ENCODE measurements at places on chromosomes 2 and 18. TPM values are rescaled to one million over a fixed set of nuclear protein-coding genes. Genes with fewer than 3 reads are reported as not detected.
A peak's percentile ranks its signal among the peaks of the same experiment; 100 is the strongest.

GRCh38 chr2:218168635-218169462 is 2.1 kb upstream of the CXCR1 start:
- DNase-seq: peak; percentile 76

- no peak for DNase-seq
Measured at GRCh38 chr2:234676783-234677450, 180.0 kb upstream of the ARL4C start.

GRCh38 chr2:226179010-226179409 is 620.6 kb downstream of the IRS1 start:
- DNase-seq: no peak

- no peak for DNase-seq
Measured at GRCh38 chr2:218995561-218995960, 2.3 kb upstream of the CRYBA2 start.

DNA sequence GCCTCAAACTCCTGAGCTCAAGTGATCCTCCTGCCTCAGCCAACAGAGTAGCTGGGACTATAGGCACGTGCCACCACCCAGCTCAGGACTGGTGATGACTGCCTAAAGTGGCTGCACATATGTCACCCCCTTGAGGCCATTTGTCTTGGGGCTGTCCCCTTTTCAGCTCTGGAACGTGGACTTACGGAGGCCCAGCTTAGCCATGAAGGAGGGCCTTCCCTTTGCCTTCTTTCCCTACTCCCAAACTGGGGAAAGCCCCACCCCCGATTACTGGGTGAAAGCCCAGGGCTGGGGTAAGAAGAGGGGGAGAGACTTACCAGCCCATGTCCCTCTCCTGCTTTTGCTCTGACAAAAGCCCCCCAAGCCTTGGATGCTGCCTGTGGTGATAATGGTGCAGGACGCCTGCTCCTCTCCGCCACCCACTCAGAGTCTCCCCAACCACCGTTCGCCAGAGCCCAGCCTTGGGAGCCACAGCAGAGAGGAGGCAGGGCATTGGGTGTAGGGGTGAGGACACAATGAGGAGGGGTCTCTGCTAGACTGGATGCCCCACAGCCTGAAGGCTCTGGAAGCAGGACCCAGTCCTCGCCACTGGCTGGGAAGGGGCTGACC is 2.5 kb upstream of the DUSP2 start:
- no peak for DNase-seq

DNA sequence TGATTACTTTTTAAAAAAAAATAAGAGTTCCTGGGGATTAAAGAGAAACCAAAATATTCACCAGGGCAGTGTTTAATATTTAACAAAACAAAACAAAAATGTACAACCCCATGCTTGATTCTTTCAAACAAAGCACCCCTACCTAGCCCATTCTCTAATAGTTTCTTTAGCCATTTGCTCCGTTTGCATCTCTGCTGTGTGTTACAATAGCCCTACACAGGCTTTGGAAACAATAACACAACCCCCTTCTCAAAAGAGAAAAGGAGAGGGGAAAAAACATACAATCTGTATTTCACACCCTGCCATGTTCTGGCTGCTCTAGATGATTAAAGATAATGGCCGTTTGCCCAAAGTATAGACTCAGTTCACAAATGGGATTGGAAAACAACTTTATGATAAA is 302.9 kb downstream of the CPS1 start:
- DNase-seq: no peak

- peak; percentile 64 for DNase-seq
Measured at GRCh38 chr2:54962935-54963440, 87.3 kb downstream of the RTN4 start.

GRCh38 chr18:24000613-24001490 is 13.7 kb upstream of the TTC39C start:
- DNase-seq: no peak

GRCh38 chr2:84435345-84436025 is 23.6 kb downstream of the SUCLG1 start:
- DNase-seq: no peak

DNA sequence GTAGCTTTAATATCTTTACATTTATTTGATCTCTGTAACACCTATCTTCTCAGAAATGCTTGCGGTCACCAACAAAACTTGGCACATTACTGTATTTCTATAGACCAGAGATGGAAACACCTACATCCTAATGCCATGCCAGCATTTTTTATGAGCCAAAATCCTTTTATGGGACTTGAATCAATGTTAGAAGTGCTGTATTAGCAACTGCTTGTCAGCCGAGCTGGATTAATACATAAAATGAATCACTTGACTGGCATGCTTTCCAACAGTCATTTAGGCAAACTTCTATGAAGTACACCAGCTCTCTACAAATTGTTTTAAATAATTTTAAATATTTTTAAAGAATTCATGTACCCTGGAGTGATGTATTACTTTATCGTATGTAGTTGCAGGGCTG is 272.9 kb upstream of the NRP2 start:
- DNase-seq: peak; percentile 53

DNA sequence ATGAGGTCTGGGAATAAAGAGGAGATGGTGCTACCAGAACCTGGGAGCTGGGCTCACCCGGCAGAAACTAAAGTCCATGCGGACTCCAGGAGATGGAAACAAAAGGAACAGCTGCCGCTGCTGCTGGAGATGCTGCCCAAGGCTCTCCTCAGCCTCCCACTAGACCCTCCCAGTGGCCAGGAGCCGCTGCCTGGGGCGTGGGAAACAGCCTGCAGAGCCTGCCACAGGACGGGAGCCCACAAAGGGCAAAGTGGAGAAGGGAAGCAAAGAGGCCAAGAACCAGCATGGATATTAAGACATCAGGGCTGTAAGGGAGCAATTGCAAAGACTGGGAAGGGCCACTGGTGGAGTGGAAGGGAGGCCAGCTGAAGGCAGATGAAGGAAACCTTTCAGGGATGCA is 179.6 kb downstream of the NCK2 start:
- no peak for DNase-seq

- no peak for DNase-seq
Measured at GRCh38 chr18:11309172-11309571, 159.8 kb upstream of the PIEZO2 start.

DNA sequence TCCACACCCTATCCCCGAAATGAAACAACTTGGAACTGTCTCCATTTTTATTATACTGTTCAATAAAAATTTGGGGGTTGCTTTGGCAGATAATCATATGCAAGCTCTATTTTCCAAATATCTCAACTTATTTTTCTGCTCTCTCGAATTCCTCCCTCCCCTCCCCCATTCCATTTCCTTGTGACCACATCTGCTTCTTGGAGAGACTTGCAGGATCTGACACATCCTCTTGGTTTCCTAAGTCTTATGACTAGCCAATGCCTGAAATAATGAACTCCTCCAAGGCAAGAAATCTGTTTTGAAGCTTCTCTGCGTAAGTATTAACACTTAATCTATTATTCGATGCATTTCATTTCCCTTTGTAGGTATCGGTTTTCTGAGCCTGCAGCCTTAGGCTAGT is 16.1 kb downstream of the TGIF1 start:
- peak; percentile 52 for DNase-seq

- DNase-seq: peak; percentile 11
Measured at GRCh38 chr2:229342376-229342775, 71.3 kb upstream of the PID1 start.

GRCh38 chr2:107545066-107545465 is 281.6 kb upstream of the RGPD4 start:
- DNase-seq: no peak

DNA sequence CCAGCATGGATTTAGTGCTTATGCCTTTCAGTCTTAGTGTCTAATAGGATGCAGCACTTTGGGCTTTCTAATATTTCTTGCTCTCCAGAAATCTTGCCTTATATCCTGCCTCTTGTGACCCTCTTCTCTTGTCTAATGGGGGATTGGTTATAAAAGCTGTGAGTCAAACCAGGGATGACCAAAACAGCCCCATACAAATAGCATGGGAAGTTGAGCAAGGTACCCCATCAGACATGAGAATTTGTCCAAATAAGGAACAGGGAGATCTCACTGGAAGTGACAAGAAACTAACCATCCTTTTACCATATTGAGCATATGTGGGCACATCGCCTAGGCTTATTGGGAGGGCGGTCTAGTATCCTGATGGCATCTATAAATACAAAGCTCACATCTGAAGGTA is 78.8 kb upstream of the BZW1 start:
- no peak for DNase-seq

- DNase-seq: no peak
Measured at GRCh38 chr2:162014751-162015150, 59.3 kb downstream of the DPP4 start.

- no peak for DNase-seq
Measured at GRCh38 chr2:204389856-204390255, 155.4 kb upstream of the PARD3B start.

GRCh38 chr2:231134910-231135655 is 10.2 kb upstream of the HTR2B start:
- DNase-seq: no peak

DNA sequence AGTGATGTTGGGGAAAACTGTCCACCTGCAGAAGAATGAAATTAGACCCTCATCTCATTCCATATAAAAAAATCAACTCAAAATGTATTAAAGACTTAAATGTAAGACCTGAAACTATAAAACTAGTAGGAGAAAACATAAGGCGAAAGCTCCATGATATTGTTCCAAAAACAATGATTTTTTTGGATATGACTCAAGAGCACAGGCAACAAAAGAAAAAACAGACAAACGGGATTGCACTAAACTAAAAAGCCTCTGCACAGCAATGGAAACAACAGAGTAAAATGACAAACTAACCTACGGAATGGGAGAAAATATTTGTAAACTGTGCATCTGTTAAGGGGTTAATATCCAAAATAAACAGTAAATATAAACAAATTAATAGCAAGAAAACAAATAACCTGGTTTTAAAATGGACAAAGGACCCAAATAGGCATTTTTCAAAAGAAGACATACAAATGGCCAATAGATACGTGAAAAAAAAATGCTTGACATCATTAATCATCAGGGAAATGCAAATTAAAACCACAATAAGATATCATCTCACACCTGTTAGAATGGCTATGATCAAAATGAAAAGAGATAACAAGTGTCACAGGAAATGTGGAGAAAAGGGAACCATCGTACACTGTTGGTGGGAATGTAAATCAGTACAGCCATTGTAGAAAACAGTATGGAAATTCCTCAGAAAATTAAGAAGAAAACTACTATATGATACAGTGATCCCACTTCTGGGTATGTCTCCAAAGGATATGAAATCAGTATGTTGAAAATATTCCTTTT is 26.6 kb downstream of the LRRFIP1 start:
- no peak for DNase-seq

DNA sequence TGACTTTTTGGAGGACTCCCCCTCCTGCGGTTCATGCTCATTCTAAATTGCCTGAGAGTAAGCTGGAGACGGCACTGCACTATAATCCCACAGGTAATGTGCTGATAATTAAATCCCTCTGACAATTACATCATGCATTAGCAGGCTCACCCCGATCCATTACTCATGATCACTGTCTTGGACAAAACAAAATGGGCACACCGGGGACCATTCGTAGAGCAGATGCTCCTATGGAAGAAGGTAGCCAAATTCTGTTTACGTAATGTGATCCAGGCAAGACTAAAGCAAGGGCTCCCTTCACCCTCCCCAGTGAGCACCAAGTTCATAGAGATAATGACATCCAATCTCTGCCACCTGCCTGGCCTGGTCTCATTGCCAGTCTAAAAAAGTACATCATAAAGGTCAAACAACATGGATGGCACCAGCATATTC is 657.1 kb upstream of the SOX11 start:
- DNase-seq: no peak

DNA sequence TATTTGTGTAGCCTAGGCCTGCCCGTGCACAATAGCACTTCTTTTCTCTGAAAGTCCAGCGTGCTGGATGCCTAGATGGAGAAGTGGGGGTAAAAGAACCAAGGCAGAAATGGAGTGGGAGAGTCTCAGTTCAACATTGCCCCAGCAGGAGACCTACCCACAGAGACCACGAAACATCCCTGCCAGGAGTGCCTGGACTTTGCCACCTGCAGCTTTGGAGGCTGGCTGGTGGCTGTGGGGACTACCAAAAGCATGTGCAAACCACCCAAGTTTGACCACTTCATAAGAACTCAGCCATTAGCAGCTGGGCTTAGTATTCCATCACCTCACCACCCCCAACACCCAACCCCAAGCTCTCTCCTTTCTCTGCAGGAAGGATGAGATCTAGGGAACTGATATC is 416.9 kb upstream of the ID2 start:
- no peak for DNase-seq

DNA sequence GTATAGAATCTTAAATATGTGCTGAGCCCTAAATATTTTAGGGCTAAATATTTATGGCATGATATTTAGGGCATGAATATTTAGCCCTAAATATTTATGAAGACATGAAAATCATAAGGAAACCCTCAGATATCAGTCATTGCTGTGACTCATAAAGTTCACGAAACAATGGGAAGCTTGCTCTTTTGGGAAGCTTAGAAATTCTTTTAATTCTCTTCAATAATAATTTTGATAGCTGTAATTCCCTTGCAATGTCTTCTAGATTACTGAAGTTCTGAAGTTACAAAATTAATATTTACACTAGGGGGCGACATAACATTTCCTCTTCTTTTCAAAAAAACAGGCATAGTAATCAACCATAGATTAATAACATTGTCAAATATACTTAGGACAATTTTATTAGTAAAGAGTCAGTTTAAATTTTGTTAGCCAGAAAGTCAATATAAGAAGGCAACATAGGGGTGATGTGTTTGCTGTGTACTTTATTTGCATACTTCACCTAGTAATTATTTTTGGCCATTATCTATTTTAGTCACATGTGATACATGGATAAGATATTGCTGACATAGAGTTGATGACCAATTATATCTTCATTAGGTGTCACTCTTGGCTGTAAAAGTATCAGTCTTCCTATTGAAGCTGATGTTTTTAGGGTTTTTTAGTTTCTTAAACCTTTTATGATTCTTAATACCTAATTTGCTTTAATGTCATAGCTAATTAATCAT is 13.2 kb downstream of the ZNF804A start:
- DNase-seq: peak; percentile 29

DNA sequence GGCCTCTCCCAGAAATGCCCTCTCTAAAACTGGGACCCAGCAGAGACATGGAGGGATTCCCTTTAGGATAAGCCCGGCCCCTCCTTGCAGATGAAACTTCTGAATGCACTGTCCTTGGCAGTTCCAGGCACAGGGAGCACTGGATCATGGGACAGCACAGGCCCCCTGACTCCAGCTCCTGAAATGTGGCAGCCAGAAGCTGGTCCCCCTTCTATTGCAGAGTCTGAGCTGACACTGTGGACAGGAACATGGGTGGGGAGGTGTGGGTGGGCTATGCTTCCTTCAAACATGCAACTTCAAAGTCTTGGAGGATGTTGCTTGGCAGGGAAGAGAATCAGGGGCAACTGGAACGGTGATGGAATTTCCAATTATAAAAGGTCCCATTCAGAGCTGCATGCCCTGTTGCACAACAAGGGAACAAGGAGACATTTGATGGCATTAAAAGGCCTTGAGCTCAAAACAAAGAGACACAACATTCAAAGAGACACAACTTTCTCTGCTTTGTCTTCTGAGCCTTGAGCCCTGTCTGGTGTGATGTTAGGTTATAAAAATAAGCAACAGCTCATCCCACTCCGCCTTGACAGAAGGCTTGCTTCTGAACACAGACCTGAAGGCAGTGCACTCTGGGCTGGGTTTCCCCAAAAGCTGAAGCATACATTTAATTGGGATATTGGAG is 239.0 kb downstream of the OSR1 start:
- no peak for DNase-seq

The REG1A gene
- polyA plus RNA-seq: 31,869 TPM

The TUBA3E gene
- polyA plus RNA-seq: not detected

The TDRD15 gene
- polyA plus RNA-seq: not detected

The ZFP36L2 gene
- 98.8 TPM for polyA plus RNA-seq

The TIGD1 gene
- polyA plus RNA-seq: 2.8 TPM

The FBXO41 gene
- 1.4 TPM for polyA plus RNA-seq

The ALLC gene
- polyA plus RNA-seq: not detected

The CCDC68 gene
- polyA plus RNA-seq: 36.5 TPM

The RTP5 gene
- polyA plus RNA-seq: 0.04 TPM

The SERPINB13 gene
- not detected for polyA plus RNA-seq

The CPLX4 gene
- polyA plus RNA-seq: not detected

All from small intestine (tissue), 16 donors.